ENCODE measurements at places on chromosomes 16 and 17.

- no peak for DNase-seq
These were observed 40.3 kb upstream of the ERN1 start for GRCh38 chr17:64170286-64170685.

- DNase-seq = no peak
These were observed 14.0 kb upstream of the CYB5B start for GRCh38 chr16:69410219-69410990.

DNA sequence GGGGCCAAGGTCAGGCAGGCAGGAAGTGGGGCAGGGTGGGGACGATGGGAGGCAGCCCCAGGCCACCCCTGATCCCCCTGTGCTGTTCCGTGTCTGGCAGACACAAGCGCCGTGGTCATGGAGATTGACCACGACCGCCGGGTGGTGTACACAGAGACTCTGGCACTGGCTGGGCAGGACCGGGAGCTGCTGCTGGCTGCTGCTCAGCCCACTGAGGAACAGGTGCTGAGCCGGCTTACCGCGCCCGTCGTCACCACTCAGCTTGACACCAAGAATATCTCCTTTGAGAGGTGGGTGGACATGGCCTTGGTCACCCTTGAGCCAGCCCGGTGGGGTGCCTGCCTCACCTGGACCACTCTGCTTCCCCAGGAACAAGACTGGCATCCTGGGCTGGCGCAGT lies 13.7 kb downstream of the CORO6 start:
- no peak for DNase-seq

GRCh38 chr16:13926464-13926863 lies 6.5 kb downstream of the ERCC4 start:
- no peak for DNase-seq

DNA sequence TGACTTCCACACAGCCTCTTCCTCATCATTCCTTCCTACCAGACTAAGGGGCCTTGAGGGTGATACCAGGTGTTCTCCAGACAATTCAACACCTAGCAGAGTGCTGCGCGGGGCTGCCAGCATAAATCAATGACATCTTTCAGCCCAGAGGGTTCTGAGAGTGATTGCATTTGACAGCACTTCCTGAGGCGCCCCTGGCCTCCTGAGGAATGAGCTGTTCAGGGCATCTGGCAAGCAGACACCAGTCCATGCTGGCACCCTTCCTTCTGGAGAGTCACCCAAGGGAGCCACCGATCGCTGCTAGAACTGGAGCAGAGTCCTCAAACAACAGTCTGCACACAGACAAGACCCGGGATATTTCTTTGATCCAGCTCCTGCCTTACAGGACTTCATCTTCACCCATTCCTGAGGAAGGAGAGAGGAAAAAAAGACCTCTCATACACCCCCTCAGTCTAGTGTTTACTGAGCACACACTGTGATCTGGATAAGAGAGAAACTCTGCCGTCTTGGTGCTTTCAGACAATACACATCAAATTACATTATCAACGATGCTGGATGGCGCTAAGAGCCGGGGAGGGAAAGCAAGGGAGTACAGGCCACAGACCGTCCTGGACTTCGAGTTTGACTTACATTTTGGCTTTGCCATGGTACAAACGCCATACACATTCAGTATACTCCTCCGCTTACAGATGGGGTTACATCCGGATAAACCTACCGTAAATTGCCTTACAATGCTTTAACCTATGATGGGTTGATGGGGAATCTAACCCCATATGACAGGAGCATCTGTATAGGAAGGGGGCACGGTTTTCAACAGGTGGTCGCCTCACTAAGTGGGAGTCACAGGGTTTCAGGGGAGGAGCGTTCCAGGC lies 23.0 kb downstream of the NPTX1 start:
- no peak for DNase-seq

DNA sequence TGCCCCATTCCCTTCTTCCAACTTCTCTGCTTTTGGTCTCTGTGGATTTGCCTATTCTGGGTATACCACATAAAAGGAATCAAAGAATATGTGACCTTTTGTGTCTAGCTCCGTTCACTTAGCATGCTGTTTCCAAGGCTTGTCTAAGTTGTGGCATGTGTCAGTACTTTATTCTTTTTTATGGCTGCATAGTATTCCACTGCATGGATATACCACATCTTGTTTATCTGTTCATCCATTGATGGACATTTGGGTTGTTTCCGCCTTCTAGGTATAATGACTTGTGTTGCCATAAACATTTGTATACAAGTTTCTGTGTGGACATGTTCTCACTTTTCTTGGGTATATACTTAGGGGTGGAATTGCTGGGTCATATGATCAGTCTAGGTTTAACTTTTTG lies 432.6 kb downstream of the MAF start:
- DNase-seq = no peak

- DNase-seq = no peak
These were observed 7.3 kb downstream of the NEUROD2 start for GRCh38 chr17:39600288-39600996.

DNA sequence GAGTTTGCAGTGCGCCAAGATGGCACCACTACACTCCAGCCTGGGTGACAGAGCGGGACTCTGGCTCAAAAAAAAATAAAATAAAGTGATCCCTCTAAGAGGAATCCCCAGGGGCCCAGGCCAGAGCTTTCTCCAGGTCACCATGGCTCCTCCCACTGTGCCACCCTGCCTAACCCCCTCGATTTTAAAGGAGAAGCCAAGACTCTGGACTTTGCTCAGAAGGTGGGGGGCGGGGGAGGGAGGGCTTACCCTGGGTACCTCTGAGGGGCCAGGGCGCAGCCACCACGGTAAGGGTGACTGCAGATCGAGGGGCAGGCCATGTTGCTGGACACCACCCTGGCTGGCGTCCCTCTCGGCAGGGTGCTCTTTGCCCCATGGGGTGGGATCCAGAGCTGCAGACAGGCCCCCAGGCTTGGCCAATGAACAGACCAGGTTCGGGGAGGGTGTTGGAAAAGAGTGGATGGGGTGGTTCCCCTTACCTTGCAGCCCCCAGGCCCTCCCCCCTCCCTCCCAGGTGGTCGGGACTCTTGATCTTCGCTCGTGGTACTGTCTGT lies 455 bp upstream of the GRB7 start:
- DNase-seq = no peak

GRCh38 chr16:87330646-87331045 lies 13.5 kb upstream of the C16orf95 start:
- no peak for DNase-seq

DNA sequence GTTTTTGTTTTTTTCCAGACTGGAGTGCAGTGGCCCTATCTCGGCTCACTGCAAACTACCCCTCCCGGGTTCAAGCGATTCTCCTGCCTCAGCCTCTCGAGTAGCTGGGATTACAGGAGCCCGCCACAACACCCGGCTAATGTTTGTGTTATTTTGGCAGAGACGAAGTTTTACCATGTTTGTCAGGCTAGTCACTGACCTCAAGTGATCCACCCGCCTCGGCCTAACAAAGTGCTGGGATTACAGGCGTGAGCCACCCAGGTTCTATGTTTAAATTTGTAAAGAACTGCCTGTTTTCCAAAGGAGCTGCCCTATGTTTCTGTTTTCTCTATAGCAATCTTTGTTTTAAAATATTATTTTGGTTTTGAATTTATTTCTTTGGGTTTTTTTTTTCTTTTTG lies 13.8 kb upstream of the C16orf87 start:
- DNase-seq = no peak

DNA sequence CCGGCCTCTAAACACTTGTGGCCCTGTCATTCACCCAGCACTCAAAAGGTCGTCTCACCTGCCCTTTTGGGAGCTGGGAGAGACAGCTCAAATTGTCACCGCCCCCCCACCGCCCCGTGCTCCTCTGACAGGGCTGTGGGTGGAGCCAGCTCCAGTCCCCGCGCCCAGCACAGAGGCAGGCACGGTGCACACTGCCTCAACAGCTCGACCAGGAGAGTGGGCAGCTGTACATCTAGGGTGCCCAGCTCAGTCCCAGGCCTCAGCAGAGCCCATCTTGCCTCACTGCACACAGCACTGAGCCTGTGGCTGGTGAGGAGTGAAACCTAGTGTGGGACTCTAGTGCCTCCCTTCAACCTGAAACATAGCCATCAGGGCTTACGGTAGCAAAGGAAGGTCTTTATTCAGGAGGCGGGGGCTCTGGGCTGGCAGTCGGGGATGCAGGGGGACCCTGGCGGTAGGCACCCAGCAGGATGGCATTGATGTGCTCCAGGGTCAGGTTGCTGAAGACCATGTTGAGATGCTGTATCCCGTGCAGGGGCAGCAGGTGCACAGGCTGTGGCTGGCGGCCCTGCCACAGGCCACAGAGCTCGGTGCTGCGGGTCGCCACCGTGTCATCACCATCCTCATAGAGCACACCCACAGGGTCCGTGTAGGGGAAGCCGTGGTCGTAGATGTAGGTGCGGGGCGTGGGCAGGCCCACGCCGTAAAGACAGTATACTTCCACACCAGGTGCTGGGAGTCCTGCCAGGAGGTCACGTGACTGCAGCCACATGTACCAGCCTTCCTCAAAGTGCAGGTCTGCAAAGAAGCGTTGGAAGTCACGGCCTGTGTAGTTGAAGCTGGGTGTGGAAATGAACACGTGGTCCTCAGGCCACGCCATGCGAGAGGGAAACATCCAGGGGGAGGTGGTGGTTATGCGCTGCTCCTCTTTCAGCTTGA lies 3.1 kb upstream of the PSMB10 start:
- DNase-seq = no peak

GRCh38 chr16:24525970-24526559 lies 13.3 kb upstream of the RBBP6 start:
- DNase-seq = no peak

All from NCI-H524 (cell line).